ENCODE measurements at places on chromosomes 6 and 20.

DNA sequence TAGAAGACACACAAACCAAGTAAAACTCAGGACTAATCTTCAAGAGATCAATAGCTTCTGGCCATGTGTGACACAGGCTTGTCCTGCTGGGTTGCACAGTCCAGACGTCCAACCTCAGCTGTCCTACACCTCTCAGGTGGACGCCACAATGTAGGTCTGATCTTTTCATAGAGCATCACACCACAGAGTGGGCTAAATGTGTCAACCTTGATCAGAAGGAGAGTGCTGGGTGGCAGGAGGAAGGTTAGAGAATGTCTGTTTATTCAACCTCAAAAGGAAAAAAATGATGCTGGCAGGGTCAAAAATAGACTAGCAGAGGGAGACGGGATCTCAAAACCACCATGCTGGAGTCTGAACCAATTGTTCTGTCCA, 41.7 kb downstream of the GFOD1 start:
- no peak for DNase-seq

- no peak for DNase-seq
These were observed 120.0 kb downstream of the SLC16A10 start for GRCh38 chr6:111207141-111207858.

DNA sequence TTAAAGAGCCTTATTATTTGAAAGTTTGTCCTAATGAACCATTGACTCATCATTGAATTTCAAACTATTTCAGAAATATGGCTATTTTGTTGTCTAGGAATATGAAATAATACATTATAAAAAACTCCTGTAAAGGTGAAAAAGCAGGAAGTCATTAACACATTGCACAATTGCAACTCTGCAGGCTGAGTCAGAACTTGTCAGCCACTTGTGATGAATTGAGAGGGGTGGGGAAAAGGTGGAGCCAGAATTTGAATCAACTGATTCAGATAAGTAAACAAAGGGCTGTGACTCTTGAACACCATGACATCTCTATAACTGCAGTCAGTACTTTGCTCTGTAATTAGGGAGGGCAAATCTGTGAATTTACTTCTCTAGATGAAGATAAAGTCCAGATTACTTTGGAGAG, 6.0 kb downstream of the C6orf141 start:
- DNase-seq, result no peak

DNA sequence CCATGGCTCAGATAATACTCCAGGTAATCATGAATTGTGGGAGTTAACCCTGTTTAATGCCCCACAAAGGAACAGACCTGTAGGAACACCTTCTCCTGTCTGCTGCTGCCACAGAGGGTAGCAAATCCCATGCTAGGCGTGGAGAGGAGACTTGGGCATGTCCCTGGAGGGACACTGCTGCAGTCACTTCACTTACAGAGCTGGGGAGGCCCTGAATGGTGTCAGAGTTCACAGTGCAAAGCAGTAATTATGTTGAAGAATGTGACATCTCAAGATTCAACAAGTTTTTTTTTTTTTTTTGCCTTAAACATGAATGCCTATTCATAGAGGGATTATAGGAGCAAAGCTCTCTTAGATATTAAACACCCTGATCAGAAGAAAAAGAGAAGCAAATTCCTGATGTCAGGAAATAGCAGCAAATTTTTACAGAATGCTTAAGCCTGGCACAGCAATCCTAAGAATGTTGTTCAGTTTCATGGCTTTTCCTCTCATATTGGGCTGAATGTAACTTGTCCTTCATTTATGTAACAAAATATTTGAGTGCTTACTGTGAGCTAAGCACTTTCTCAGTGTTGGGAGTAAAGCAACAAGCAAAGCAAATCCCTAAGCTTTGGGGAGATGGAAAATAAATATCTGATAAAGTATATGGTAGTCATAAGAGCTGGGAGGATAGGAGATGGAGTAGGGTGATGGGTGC, 45.0 kb downstream of the CARMIL1 start:
- DNase-seq, result no peak

DNA sequence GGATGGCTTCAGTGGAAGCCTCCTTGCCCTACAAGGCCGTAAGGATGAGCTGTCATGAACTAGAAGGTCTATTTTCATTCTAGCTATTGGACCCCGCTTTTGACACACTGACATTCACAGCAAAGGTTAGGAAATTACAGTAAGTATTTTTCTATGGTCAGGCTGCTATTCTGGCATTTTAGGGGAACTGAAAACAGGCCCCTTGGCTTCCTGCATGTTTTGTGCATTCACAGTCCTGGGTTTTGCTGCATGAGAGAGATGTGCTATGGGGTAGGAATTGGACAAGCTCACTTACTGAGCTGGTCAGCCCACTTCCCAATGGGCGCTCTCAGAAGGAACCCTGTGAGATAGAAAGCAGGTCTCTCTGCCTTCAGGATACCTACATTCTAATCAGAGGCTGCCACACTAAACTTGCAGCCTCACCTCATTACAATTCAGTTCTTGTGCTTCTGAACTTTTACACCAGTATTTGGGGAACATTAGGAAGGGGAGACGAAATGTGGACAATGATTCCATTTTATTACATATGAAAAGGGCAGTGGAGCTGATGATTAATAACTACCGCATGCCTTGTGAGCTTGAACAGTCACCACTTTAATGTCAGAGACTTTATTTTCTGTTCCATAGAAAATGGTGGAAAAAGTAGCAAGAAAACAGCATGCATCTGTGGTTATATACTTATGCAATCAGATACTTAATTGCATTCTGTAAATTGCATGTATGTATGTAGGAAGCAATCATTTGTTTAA, 86.6 kb upstream of the TAB2 start:
- DNase-seq, result no peak

DNA sequence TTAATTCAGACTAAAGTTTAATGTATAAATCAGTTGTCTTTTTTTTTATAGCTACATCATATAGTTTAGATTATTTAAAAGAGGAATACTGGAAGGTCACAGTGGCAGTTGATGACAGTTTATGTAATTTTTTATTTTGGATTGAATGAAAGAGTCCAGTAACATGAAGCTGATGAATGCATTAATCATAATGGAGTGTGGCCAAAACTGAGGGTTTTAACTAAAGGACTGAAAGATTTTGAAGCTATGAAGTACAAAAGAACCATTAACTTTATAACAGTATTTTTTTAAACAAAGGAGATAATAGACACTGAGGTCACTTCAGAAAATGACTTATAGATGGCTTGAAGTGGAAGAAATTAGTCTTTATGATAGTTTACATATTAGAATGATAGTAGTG, 41.3 kb downstream of the TRMT11 start:
- DNase-seq, result no peak

GRCh38 chr20:57713951-57714350, 4.1 kb upstream of the PMEPA1 start:
- DNase-seq, result no peak

DNA sequence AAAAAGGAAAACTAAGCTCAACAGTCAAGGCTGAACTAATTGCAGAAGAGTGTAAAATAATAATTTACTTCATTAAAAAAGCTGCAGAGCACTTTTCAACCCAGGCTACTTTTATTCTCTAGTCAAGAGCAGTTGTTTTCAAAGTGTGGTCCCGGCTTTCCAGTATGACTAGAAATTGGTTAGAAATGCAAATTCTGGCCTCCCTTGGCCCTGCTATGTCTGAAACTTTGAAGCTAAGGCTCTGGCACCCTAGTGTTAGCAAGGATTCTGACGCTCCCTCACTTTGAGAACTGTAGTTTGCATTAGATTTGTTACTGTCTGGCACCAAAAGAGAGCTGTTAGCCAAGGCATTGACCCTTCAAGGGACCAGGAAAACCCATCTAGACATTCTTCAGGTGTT, 9.5 kb upstream of the NXT1 start:
- DNase-seq, result no peak

Data from C1 segment of cervical spinal cord (tissue), 14 donors.